A549 treated with CpdA at 1 μM for 4 hours (cell line): ENCODE measurements at places on chromosomes 5 and 9. TPM values are rescaled to one million over a fixed set of nuclear protein-coding genes. Genes with fewer than 3 reads are reported as not detected.

SOHLH1 gene
- total RNA-seq = 0.07 to 0.09 TPM in 2 of 5 replicates, not detected in the others

NEUROG1 gene
- not detected in 5 replicates for total RNA-seq

CDHR2 gene
- total RNA-seq = 0.04 to 0.15 TPM (median 0.10 TPM) in 4 of 5 replicates, not detected in the other

PCDHGA6 gene
- 0.13 to 0.28 TPM (median 0.22 TPM) in 5 replicates for total RNA-seq

SPAAR gene
- not detected in 5 replicates for total RNA-seq

FRRS1L gene
- total RNA-seq = 0.22 to 0.39 TPM (median 0.25 TPM) in 5 replicates

MRPS2 gene
- 101 to 134 TPM (median 128 TPM) in 5 replicates for total RNA-seq

KIF27 gene
- 0.96 to 1.7 TPM (median 1.4 TPM) in 5 replicates for total RNA-seq

COL5A1 gene
- total RNA-seq = 33.0 to 64.6 TPM (median 55.0 TPM) in 5 replicates

TBC1D13 gene
- total RNA-seq = 18.3 to 23.3 TPM (median 21.4 TPM) in 5 replicates

ANKDD1B gene
- 0.06 to 0.11 TPM (median 0.08 TPM) in 3 of 5 replicates, not detected in the others for total RNA-seq

EIF4EBP3 gene
- 1.3 to 5.0 TPM (median 2.1 TPM) in 5 replicates for total RNA-seq

LHX3 gene
- 0.08 to 0.12 TPM (median 0.09 TPM) in 4 of 5 replicates, not detected in the other for total RNA-seq

IGFBPL1 gene
- 2.3 to 3.6 TPM (median 3.1 TPM) in 5 replicates for total RNA-seq

SUSD1 gene
- total RNA-seq = 12.2 to 16.7 TPM (median 13.4 TPM) in 5 replicates

RFX3 gene
- total RNA-seq = 1.1 to 2.3 TPM (median 1.9 TPM) in 5 replicates

MATR3 gene
- 147 to 200 TPM (median 180 TPM) in 5 replicates for total RNA-seq

GABRA6 gene
- not detected in 5 replicates for total RNA-seq

KIF4B gene
- 0.01 to 0.02 TPM (median 0.02 TPM) in 3 of 5 replicates, not detected in the others for total RNA-seq

CLK4 gene
- 8.9 to 11.2 TPM (median 9.6 TPM) in 5 replicates for total RNA-seq

HDHD3 gene
- total RNA-seq = 19.4 to 29.8 TPM (median 24.5 TPM) in 5 replicates

OGN gene
- total RNA-seq = not detected in 5 replicates

CDC25C gene
- 10.5 to 13.4 TPM (median 12.5 TPM) in 5 replicates for total RNA-seq

PCDHGC3 gene
- total RNA-seq = 6.1 to 7.1 TPM (median 6.4 TPM) in 5 replicates

UBE2QL1 gene
- 0.11 to 0.16 TPM (median 0.13 TPM) in 5 replicates for total RNA-seq

FAM151B gene
- total RNA-seq = 1.5 to 3.7 TPM (median 1.7 TPM) in 5 replicates

FOXD4L4 gene
- total RNA-seq = 0.08 TPM in 2 of 5 replicates, not detected in the others

WWC1 gene
- total RNA-seq = 83.3 to 97.5 TPM (median 86.9 TPM) in 5 replicates

C9orf50 gene
- not detected in 5 replicates for total RNA-seq

UBE2D2 gene
- 110 to 155 TPM (median 155 TPM) in 5 replicates for total RNA-seq

FBP2 gene
- total RNA-seq = not detected in 5 replicates

PAEP gene
- total RNA-seq = 0.14 to 0.27 TPM (median 0.21 TPM) in 3 of 5 replicates, not detected in the others

TMEM252 gene
- not detected in 5 replicates for total RNA-seq

BNC2 gene
- total RNA-seq = 3.9 to 6.9 TPM (median 5.1 TPM) in 5 replicates

FCN1 gene
- total RNA-seq = not detected in 5 replicates

C5orf52 gene
- total RNA-seq = not detected in 5 replicates

IL4 gene
- total RNA-seq = not detected in 5 replicates

RNF180 gene
- 0.15 to 0.31 TPM (median 0.20 TPM) in 5 replicates for total RNA-seq

TUT7 gene
- total RNA-seq = 9.7 to 11.0 TPM (median 10.3 TPM) in 5 replicates
